ENCODE measurements at places on chromosomes 7 and 10. TPM values are rescaled to one million over a fixed set of nuclear protein-coding genes. Genes with fewer than 3 reads are reported as not detected.

Gene MACC1
- total RNA-seq: 11.6 TPM

Gene OR13A1
- not detected for total RNA-seq

Gene SUN3
- total RNA-seq: not detected

Gene ABCB1
- 1.0 TPM for total RNA-seq

Gene GPC2
- not detected for total RNA-seq

Gene SLC26A5
- not detected for total RNA-seq

Gene ACBD7
- not detected for total RNA-seq

Gene ANKRD22
- not detected for total RNA-seq

Gene KIAA1217
- 34.1 TPM for total RNA-seq

Gene WEE2
- total RNA-seq: not detected

Gene CAPZA2
- total RNA-seq: 209 TPM

Gene MYOZ1
- not detected for total RNA-seq

Gene AKR1C8
- 1.5 TPM for total RNA-seq

Gene MEOX2
- 38.6 TPM for total RNA-seq

Gene OGDHL
- not detected for total RNA-seq

Gene KCND2
- 8.0 TPM for total RNA-seq

Gene OR2A12
- not detected for total RNA-seq

Gene MBL2
- total RNA-seq: not detected

Gene HOXA3
- 3.9 TPM for total RNA-seq

Gene AKR1D1
- 0.34 TPM for total RNA-seq

Gene POLR2J
- 11.7 TPM for total RNA-seq

Gene MYL10
- total RNA-seq: not detected

Gene SPACDR
- total RNA-seq: not detected

Gene JAKMIP3
- 0.44 TPM for total RNA-seq

Gene APBB1IP
- total RNA-seq: 41.3 TPM

Gene CPSF4
- total RNA-seq: 25.7 TPM

Gene IL2RA
- total RNA-seq: 0.34 TPM

Gene PLXDC2
- total RNA-seq: 68.3 TPM

Gene TSPAN12
- total RNA-seq: 11.1 TPM

Gene CYP2E1
- total RNA-seq: not detected

Gene ZRANB1
- total RNA-seq: 35.5 TPM

Gene CYP26C1
- total RNA-seq: not detected

Gene CFAP46
- total RNA-seq: not detected

Gene OSBPL3
- total RNA-seq: 8.4 TPM

Gene PTN
- total RNA-seq: 2.5 TPM

Gene ABCA13
- total RNA-seq: 0.19 TPM

Gene HMX2
- not detected for total RNA-seq

Gene NEUROG3
- not detected for total RNA-seq

Gene TRIM50
- total RNA-seq: 0.94 TPM

Gene NUTM2A
- 0.66 TPM for total RNA-seq

Gene ADIRF
- 2,196 TPM for total RNA-seq

Gene STAM
- total RNA-seq: 25.7 TPM
